ENCODE measurements at places on chromosomes 3 and 15.

DNA sequence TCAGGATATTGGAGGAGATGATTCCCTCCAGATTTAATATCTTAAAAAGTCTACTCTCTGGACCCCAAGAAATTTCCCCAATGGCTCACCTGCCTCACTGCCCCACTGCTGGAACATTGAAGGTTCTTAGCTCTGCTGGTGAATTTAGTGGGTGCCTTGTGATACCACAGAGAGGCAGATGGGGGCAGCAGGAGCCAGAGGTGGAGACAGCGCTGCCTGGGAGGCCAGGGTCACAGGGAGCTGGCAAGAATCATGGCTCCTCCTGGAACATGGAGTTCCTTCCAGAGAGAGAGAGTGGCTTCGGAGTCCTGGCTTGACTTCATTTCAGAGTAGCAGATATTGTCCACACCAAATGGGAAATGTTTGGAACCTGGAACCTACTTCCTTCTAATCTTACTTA is 263.5 kb upstream of the CFAP20DC start:
- no peak for DNase-seq

GRCh38 chr3:185406121-185406620 is 43.2 kb downstream of the MAP3K13 start:
- DNase-seq: no peak

- no peak for DNase-seq
Measured at GRCh38 chr3:140505213-140505612, 172.7 kb upstream of the TRIM42 start.

DNA sequence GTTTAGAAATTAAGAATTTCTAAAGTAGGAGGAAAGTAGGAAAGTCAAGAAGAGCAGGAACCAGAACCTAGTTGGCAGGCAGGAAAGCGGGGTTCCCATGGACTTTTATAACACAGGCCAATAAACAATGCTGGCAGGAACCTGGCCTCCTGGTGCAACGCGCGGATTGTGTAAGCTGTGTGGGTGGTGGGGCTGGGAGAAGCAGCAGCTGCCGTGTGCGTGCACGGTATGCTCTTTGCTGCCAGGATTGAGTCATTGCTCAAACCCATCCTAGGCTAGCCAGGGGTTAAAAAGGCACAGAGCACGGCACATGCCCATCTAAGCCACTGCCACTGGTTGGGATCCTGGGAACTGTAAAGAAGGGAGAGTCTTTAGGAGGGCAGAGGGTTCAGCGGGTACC is 209.9 kb upstream of the RGMA start:
- no peak for DNase-seq

- no peak for DNase-seq
Measured at GRCh38 chr15:39172380-39173281, 408.2 kb upstream of the THBS1 start.

DNA sequence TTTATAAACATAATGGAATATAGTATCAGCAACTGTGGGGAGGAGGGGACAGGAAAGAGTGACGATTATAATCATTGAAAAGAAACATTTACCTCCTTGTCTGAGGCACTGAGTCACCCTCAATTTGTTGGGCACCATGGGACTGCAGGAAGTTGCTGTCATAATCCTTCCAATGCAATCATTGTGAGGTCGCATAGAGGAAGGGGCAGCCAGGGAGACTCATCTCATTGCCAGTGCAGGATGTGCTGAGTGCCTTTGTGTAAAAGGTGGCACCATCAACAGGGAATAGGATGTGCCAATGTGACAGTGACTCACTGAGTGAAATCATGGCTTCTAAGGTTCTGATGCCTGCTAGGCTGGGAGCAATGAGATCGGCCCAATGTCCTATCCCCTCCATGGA is 300.4 kb upstream of the ADAMTS9 start:
- no peak for DNase-seq

DNA sequence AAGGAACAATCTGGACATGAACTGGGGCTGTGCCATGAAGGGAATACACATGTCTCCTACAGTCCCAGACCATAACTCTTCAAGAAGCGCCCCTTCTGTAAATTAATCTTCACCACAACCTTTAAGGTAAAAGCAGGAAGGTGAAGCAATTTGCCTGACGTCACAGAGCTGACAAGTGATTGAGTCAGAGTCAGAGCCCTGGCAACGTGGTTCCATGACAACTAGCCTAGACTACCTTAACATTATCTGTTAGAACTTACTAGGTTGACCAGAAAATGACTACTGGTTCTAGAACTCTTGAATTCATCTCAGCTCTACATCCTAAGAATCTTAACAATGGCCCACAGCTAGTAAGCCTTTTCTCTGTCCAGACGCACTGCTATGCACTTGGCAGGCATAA is 124.6 kb downstream of the NTRK3 start:
- DNase-seq: no peak

GRCh38 chr3:58216496-58217195 is 5.9 kb upstream of the DNASE1L3 start:
- DNase-seq: no peak

- no peak for DNase-seq
Measured at GRCh38 chr3:115571413-115571812, 51.9 kb upstream of the GAP43 start.

GRCh38 chr15:98195796-98196195 is 235.3 kb downstream of the ARRDC4 start:
- DNase-seq: no peak

DNA sequence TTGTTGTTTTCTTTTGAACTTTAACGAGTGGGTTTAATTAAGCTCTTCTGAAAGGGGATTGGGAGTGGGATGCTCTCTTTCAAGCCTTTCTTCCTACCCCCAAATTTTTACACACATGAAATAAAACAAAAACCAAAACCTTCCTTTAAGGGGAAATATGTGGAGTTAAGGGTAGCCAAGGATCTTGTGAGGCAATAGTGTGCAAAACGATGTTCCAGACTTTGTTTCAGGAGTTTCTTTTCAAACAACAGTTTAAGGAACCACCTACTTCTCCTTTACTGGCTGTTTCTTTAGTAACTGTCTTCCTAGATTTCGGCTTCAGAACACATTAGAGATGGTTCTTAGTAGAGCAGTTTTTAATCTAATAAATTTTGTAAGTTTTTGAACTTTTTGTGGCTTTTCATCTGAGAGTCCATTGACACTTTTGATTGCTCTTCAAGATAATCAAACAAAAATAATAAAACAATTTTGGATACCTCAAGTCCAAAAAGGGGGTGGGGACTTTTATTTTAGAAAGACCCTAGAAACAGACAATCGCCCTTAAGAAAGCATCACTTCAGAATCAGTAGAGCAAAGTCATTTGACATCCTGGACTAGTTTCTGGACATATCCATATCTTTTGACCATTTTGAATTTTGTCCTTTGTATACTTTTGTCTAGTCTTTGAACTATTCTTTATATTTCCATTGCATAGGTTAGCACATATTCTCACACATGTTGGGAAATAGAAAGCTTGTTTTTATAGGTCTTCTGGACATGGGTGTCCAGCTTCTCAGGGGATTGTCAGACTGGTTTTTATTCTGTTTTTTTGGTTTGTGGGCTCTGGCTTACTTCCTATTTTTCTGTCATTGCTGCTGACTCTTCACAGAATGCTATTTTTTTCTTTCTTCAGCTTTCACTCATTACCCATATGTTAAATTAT is 6.0 kb downstream of the DIPK2A start:
- DNase-seq: no peak
